ENCODE measurements at places on chromosomes 1 and 21.

DNA sequence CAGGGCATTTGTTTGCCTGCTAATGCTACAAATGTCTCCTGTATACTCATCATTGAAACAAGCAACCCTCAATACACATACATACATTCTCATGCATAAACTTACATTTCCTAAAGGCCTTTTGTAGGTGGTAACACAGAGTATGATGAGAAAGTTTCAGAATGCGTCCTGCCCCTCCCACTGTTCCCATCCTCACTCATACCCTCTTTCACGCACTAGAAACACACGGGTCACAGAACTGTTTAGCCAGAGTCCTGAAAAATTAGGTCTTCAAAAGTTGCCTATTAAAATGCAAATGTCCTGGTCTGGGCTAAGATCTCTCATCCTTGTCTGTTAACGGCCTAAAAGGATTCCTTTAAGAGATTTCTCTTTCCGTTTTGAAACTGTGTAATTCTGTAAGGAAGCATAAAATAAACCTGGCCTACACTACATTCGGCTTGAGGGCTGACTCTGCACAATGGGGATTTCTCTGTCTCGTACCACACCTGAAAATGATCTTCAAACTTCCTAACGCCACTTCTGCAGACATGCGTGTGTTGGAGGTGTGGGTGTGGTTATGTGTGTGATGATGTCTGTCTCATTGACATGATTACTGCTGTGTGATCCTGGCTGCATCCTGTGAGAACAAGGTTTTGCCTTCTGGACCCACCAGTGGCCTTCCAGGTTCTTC is 5.3 kb upstream of the FCER1A start:
- no peak for DNase-seq

GRCh38 chr21:37580666-37581065 is 214.1 kb downstream of the DYRK1A start:
- no peak for DNase-seq

GRCh38 chr21:45163413-45164123 is 89.2 kb downstream of the ADARB1 start:
- no peak for DNase-seq

DNA sequence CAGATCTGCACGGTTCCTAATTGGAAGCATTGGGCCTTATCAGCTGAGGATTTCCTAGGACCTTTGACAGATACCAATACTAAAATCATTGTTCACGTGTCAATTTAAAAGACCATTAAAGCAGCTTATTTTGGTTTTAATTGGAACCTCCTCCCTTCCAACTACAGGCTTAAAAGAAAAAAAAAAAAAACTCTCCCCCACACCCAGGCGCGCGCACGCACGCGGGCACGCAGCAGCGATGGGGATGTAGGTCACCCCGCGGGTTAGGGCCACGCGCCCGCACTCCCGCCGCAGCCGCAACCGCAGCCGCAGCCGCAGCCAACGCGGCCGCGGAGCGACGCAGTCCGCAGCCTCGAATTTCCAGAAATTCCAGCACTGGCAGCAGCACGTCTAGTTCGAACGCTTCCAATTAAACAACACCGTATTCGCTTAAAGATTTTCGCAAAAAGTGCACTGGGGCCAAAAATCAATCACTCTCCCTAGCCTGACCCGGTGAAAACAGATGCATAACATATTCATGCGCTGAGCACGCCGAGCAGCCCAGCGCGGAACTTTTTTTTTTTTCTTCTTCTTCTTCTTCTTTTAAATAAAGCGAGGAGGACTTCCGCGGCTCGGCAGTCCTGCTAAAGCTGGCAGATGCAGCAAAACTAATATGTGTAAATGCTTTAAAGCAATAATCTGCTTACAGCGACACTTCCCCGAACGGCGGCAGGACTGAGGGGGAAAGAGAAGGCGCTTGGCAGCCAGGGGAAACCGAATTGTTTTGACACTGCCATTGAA is 13.3 kb upstream of the BARHL2 start:
- DNase-seq: no peak

DNA sequence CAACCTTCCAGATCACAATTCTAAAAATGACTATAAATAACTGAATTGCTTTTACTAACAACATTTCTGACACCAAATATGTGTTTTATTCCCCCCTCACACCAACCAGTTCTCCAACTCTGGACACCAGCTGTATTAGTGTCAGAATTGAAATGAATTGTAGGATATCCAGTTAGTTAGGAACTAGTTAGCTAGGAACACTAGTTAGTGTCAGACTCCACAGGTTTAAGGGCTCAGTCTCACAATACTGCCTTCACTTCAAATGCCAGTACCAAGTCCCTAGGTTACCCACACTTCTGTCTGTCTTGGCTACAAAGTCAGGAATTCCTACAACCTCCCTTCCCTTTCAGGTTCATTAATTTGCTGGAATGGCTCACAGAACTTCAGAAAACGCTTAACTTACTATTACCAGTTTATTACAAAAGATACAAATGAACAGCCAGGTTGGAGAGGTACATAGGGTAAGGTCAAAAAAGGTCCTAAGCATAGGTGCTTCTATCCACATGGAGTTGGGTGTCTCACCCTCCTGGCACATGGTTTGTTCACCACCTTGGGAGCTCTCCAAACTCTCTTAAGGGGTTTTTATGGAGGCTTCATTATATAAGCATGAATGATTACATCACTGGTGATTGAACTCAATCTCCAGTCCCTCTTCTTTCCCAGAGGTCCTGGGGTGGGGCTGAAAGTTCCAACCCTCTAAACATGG is 4.2 kb downstream of the STXBP3 start:
- DNase-seq: no peak

GRCh38 chr1:210516697-210517459 is 188.2 kb downstream of the HHAT start:
- no peak for DNase-seq

GRCh38 chr1:152502496-152503180 is 8.0 kb upstream of the LCE5A start:
- no peak for DNase-seq

- no peak for DNase-seq
These were observed 1.8 kb upstream of the EPHX1 start for GRCh38 chr1:225808136-225808535.

DNA sequence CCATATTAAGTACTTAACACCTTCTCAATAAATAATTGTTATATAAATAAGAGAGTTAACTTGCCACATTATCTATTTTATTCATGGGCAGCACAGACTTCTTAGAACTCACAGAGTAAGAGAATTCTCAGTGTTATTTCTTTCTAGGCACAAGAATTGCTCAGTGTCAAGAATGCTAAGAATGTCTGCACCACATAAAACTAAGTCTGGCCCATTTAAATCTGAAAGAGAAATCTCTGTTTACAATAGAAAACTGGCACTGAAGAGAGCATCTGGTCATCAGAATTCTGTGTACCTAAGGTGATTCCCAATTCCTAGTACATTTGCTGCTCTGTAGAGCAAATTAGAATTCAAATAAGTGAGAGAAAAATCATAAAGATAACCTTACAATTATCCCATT is 3.8 kb downstream of the OR10K2 start:
- no peak for DNase-seq

- DNase-seq: no peak
These were observed 20.5 kb upstream of the FRRS1 start for GRCh38 chr1:99786751-99787501.

DNA sequence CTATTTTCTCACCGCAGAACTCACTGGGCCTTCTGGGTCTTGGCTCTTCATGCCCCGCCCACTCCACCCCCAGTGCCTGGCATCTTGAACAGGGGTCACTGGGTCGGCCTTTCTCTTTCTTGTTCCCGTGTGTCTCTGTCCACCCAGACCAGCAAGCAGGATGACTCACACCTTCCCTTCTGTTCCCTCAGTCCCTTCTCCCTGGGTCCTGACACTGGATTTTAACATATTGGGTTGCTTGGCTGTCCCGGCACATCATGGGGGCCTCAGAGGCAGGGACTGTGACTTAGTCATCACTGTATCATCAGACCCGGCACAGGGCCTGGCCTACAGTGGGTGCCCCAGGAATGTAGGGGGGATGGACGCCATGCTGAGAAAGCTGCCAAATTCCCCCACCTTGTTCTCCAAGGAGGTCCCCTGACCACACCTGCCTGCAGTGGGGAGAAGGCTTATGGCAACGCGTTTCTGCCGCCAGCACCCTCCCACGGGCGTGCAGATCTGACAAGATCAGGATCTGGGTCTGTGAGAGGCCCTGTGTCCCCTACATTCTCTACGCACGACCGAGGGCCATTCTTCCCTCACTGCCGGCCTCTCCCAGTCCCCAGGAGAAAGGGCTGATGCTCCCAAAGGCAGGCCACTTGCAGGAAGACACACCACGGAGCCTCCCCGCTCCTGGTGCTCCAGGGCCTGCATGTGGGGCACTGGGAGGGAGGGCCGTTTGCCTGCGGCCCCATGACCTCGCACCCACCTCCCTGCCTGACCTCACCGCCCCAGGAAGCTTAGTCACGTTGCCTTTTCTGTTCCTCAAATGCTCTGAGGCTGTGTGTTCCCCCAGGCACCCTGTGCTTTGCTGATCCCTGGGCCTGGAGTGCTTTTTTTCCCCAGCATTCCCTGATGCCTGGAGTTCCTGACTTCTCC is 157.2 kb upstream of the TMEM51 start:
- DNase-seq: no peak

GRCh38 chr1:228923973-228924686 is 188.9 kb downstream of the RHOU start:
- DNase-seq: no peak

DNA sequence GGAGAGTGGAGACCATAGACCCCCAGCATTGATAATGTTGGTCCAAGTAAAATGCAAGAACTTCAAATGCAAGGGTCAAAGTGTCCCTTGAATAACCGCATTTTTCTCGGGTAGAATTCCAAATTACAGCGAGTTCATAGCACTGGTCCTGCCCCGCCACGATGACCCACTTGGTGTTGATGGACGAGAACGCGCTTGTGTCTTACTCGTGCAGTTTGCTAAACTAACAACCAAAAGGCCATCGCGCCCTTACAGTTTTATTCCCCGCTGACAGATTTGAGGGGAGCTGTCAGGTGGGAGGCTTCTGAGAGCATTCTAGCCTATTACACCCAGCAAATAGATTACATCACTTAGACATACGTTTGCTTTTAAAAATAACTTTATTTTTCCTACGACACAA is 17.3 kb upstream of the TSPEAR start:
- DNase-seq: no peak

DNA sequence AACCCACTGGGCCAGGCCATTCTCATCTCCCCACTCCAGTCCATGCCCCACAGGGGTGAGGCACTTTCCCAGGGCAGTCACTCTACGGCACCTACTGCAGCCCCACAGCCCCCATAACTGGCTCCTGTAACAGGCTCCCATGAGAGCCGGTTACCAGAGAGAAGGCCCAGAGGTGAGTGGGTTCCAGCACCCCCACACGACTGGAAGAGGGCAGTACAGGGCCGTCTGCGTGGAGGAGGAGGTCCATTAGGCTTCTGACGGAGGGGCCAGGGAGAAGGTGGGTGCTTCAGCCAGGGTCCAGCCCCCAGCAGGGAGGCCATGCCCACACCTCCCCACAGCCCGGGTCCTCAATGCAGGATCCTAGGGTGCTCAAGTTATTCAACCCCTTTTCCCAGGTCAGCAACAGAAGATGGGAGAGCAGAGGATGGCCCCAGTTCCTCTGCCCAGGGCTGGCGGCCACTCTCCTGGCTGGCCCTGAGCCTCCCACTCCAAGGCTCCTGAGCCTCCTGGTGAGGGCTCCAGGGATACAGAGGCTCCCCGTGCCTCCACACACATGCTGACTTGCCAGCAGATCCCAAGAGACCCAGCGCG is 1.6 kb downstream of the ACAP3 start:
- no peak for DNase-seq

GRCh38 chr1:163290025-163290640 is 31.6 kb upstream of the NUF2 start:
- no peak for DNase-seq

DNA sequence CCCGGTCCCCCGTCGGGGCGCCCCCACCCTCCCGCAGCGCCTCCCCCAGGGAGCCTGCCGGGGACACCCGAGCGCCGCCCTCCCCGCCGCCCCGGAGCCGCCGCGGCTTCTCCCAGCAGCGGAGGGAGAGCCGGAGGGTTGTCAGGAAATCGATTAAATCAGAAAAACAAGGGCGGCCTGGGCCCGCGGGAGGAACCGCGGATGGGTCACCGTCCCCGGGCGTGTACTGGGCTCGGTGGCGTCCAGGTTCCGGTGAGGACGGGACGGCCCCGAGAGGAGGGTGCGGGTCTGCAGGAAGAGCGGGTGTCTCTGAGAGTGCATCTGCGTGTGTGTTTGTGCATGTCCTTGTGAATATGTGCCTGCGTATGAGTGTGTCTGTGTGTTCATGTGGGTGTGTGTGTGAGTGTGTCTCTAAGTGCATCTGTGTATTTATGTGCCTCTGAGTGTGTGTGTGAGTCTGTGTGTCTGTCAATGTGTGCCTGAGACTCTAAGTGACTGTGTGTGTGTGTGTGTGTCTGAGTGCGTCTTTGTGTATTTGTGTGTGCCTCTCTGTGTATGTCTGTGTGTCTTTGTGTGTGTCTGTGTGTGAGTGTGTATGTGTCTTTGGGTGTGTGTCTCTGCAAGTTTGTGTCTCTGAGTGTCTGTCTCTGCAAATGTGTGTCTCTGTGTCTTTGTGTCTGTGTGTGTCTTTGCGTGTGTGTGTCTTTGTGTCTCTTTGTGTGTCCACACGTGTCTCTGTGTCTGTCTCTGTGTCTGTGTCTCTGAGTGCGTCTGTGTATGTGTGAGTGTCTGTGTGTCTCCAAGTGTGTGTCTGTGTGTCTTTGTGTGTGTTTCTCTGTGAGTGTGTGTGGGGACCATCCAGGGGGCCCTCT is 1.1 kb downstream of the SPSB1 start:
- no peak for DNase-seq

GRCh38 chr21:45182958-45183357 is 104.7 kb downstream of the POFUT2 start:
- DNase-seq: no peak

- DNase-seq: peak; percentile 39
These were observed 696 bp downstream of the TGFB2 start for GRCh38 chr1:218345673-218346390.

DNA sequence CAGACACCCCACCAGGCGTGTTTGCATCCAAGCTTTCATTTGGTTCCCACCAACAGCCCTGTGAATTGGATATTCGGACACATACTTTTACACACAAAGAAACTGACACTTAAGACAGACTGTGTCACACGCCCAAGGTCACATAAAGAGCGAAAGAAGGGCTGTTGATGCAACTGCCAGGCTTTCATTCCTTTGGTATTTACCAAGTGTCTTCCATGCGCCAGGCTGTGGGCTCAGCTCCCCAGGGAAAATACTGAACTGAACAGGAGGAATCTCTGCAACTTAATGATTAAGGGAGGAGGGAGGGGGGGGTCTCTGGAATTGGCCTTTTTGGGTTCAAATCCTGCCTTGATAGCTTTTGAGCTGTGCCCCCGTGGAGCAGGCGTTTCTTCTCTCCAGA is 122.8 kb downstream of the ACTL8 start:
- DNase-seq: no peak

- DNase-seq: no peak
These were observed 2.3 kb downstream of the RSBN1 start for GRCh38 chr1:113809670-113810602.

DNA sequence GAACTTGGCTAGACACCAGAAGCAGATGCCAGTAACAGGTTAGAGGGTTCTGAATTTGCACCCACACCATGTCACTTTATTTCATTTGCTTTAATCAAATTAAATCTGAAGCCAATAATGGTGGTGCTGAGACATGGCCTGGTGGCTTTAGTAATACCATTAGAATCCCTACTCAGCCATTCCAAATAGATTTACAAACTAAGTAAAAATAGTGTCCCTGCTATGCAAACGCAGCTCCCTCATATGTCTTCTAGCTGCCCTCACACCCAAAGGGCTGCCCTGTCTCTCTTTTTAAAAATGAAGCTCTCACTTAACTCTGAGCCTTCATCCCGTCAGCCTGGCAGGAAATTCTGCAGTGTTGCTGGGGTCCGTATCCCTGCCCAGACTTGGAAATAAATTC is 21.1 kb downstream of the GLUL start:
- no peak for DNase-seq

GRCh38 chr1:93692983-93693591 is 11.4 kb upstream of the BCAR3 start:
- no peak for DNase-seq

Measured in hippocampal formation (tissue), 2 donors.